ENCODE measurements at places on chromosomes 4 and X.

DNA sequence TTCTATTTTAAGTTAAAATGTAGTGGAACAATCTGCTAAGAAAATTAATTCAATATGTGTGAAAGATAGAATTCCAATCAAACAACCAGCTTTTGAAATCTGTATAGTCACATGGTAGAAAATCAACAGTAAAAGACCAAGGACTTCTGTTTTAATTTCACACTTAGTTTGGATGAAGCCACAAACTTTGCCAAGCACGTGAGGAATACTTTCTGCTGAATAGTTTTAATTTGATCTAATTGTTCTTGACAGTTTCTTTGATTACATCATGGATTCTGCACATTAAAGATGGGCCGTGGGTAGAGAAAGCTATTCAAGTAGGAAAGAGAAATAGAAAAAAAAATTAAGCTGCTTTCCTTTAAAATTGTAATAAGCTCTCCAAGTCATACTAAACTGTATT, 137.9 kb upstream of the FAM241A start:
- no peak for DNase-seq

GRCh38 chr4:68447201-68447600, at the start of gene TMPRSS11E:
Gene TMPRSS11E (plus strand): TSS chr4:68447463. CDS start chr4:68447513, 50 bp downstream.
- DNase-seq: no peak

GRCh38 chrX:132957211-132958090, 978 bp downstream of the HS6ST2 start:
- DNase-seq: no peak

GRCh38 chr4:76277667-76278066, 26.1 kb downstream of the FAM47E start:
- DNase-seq: no peak

GRCh38 chrX:36543499-36543898, 464.7 kb upstream of the FAM47C start:
- DNase-seq: no peak

DNA sequence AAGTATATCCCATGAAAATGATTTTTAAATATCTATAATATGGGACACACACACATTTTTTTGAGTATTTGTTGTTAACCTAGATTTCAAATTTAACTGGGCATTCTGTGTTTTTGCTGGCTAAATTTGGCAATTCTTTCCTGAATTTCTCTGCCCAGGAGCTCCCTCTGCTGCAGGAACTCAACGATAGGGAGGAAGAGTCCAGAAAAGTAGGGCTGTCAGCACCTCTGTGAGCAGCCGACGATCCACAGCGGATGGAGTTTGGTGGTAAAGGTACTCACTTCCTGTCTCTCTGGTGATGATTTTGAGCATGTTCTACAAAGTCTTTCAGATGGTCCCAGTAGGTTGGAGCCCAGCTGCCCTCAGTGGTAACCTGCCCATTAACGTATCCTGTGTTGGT, 23.1 kb upstream of the TMEM184C start:
- DNase-seq: no peak

DNA sequence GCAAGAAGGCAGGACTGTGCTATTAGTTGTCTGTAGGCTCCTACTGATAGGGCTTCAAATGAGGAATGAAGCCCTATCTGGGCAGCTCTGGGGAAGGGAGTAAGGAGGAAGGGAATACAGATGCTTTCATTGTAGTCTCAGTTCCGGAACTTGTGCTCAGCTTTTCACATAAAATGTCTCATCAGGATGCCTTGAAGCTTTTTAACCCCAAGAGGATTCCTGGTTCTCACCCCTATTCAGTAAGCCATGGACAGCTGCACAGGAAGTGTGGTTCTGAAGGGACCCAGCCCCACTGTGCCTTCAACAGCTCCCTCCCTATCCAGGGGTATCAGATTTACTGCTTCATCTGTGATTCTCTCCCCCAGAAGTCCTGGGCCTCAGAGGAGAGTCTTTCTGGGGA, 5.0 kb downstream of the ARMCX5 start:
- no peak for DNase-seq

Measured in amniotic stem cell (primary cell).